ENCODE measurements at places on chromosomes 6 and 20. TPM values are rescaled to one million over a fixed set of nuclear protein-coding genes. Genes with fewer than 3 reads are reported as not detected.

Gene NHLRC1
- 5.6 TPM for total RNA-seq

Gene SCUBE3
- total RNA-seq = 0.44 TPM

Gene ENTPD6
- 86.0 TPM for total RNA-seq

Gene HS3ST5
- total RNA-seq = not detected

Measured in smooth muscle cell of trachea (primary cell).